ENCODE measurements at places on chromosomes 4 and X.

DNA sequence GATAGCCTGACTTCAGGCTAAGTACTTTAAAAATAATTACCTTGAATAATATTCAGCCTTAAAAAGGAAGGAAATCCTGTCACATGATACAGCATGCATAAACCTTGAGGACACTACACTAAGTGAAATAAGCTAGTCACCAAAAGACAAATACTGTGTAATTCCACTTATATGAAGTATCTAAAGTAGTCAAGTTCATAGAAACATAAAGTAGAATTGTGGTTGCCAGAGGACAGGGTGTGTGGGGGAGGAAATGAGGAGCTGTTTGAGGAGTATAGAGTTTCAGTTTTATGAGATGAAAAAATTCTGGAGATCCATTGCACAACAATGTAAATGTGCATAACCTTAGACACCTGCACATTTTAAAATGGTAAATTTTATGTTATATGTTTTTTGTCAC lies 5.6 kb upstream of the STPG2 start:
- no peak overlapping the region for H3K4me3 ChIP-seq
- H3K36me3 ChIP-seq = no peaks in the 10 kb centered on the region
- H3K27me3 ChIP-seq = no peaks in the 10 kb centered on the region
- no peak overlapping the region for H3K27ac ChIP-seq
- no peak for DNase-seq

- peaks cover 29% of the 10 kb centered on the region for H3K4me1 ChIP-seq
- H3K36me3 ChIP-seq = peaks cover 2% of the 10 kb centered on the region
- no peaks in the 10 kb centered on the region for H3K27me3 ChIP-seq
- no peak for DNase-seq
Measured at GRCh38 chrX:30875957-30876356, 13.1 kb downstream of the TAB3 start.

DNA sequence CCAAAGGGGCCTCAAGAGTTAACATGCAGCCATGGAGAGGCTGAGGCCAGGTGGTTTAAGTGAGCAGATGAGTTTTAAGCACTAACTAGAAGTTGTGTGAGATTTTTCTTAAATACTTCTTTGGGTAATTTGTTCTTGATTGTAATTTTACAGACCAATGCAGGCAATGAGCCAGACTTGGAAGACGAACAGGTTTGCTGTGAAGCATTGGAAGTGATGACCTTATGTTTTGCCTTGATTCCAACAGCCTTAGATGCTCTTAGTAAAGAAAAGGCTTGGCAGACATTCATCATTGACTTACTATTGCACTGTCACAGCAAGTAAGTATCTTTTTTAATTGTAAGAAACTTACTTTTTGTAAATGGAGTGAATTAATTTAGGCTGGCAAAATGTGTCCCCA lies 103.9 kb downstream of the USP9X start:
- H3K4me1 ChIP-seq = peaks cover 8% of the 10 kb centered on the region
- H3K27me3 ChIP-seq = no peaks in the 10 kb centered on the region
- H3K4me3 ChIP-seq = no peak overlapping the region
- DNase-seq = no peak

GRCh38 chrX:5528057-5528456 lies 700.6 kb downstream of the NLGN4X start:
- DNase-seq = no peak
- H3K4me1 ChIP-seq = no peaks in the 10 kb centered on the region
- no peaks in the 10 kb centered on the region for H3K27me3 ChIP-seq
- H3K27ac ChIP-seq = no peak overlapping the region
- H3K36me3 ChIP-seq = peaks cover 2% of the 10 kb centered on the region
- H3K4me3 ChIP-seq = no peak overlapping the region

DNA sequence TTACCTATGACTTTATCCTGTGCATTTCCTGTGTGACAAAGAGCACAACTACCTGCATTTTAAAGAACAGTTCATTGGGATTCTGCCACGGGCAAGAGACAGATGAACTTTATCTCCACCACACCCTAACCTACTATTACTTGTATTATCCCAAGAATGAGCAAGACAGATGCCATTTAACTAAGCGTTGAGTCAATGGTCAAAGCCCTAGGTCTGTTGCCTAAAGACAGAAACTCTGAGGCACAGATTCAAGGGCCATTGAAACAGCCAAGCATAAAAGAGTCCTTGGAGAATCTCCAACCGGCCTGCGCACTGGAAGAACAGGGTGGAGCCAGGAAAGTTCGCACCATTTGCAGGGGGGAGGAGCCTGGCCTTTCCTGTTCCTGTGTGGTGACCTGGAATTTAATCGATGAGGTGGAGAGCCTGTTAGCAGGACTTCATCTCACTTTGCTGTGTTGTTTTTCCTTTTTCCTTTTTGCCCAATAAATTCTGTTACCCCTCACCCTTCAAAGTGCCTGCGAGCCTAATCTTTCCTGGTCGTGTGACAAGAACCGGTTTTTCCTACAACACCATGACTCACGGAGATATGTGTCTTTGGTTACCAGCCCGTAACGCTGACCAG lies 146.4 kb upstream of the DIAPH2 start:
- H3K4me1 ChIP-seq = no peaks in the 10 kb centered on the region
- H3K36me3 ChIP-seq = no peaks in the 10 kb centered on the region
- no peak overlapping the region for H3K4me3 ChIP-seq
- no peak overlapping the region for H3K27ac ChIP-seq
- no peak for DNase-seq

GRCh38 chr4:94575652-94576051 lies 123.9 kb downstream of the PDLIM5 start:
- H3K27me3 ChIP-seq = no peaks in the 10 kb centered on the region
- DNase-seq = no peak
- H3K4me1 ChIP-seq = no peaks in the 10 kb centered on the region
- peaks cover 6% of the 10 kb centered on the region for H3K36me3 ChIP-seq
- H3K27ac ChIP-seq = no peak overlapping the region

DNA sequence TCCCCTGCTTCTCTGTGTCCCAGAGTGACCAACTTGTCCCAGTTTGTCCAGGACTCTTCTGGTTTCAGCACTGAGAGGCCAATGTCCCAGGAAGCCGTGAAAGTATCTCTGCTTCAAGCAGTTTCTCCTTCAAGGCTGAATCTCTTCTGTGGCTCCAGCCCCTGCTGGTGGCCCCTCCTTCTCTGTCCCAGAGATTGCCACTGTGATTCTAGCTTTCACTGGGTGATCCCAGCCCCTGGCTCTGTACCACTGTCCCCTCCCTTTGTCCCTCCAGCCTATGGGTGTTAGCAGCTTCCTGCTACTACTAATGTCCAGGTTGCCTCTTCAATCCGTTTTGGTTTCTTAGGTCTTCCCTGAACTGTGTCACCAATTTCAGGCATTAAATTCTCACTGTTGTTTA lies 70.5 kb downstream of the SOX3 start:
- H3K27ac ChIP-seq = no peak overlapping the region
- no peaks in the 10 kb centered on the region for H3K27me3 ChIP-seq
- no peak for DNase-seq

- no peaks in the 10 kb centered on the region for H3K36me3 ChIP-seq
- H3K4me1 ChIP-seq = no peaks in the 10 kb centered on the region
- H3K27me3 ChIP-seq = no peaks in the 10 kb centered on the region
- no peak overlapping the region for H3K27ac ChIP-seq
Measured at GRCh38 chrX:146243041-146243440, 425.4 kb downstream of the SLITRK2 start.

GRCh38 chr4:10160281-10160856 lies 43.8 kb upstream of the WDR1 start:
- H3K27me3 ChIP-seq = peaks cover 20% of the 10 kb centered on the region
- H3K27ac ChIP-seq = no peak overlapping the region
- no peak for DNase-seq
- H3K36me3 ChIP-seq = no peaks in the 10 kb centered on the region
